ENCODE measurements at places on chromosomes 2 and 18. TPM values are rescaled to one million over a fixed set of nuclear protein-coding genes. Genes with fewer than 3 reads are reported as not detected.

The CDKL4 gene
- total RNA-seq = 2.6 TPM

The PLCD4 gene
- 1.3 TPM for total RNA-seq

The HOXD3 gene
- total RNA-seq = 5.5 TPM

The PMS1 gene
- 19.9 TPM for total RNA-seq

The DSC3 gene
- total RNA-seq = 0.13 TPM

The TNS1 gene
- 306 TPM for total RNA-seq

The DNER gene
- 208 TPM for total RNA-seq

The ESPNL gene
- total RNA-seq = 0.69 TPM

The HSPE1 gene
- total RNA-seq = 1,567 TPM

The TUBA4B gene
- not detected for total RNA-seq

The CFAP65 gene
- total RNA-seq = not detected

The AKAIN1 gene
- total RNA-seq = 0.28 TPM

The B3GNT7 gene
- total RNA-seq = 57.2 TPM

The PROM2 gene
- 1.4 TPM for total RNA-seq

All from adrenal gland (tissue), 19 donors.